Articular chondrocyte of knee joint (primary cell): ENCODE measurements at places on chromosomes 6 and 20. TPM values are rescaled to one million over a fixed set of nuclear protein-coding genes. Genes with fewer than 3 reads are reported as not detected.

PTCHD4 gene
- 0.13 and 0.54 TPM in 2 replicates for total RNA-seq

RNF144B gene
- 16.6 and 21.4 TPM in 2 replicates for total RNA-seq

TMEM14B gene
- 78.5 and 92.5 TPM in 2 replicates for total RNA-seq

RAD21L1 gene
- total RNA-seq: not detected in 2 replicates

PDE7B gene
- total RNA-seq: 25.7 and 32.8 TPM in 2 replicates

RBM24 gene
- total RNA-seq: 0.39 and 1.3 TPM in 2 replicates

OPN5 gene
- not detected in 2 replicates for total RNA-seq

PRL gene
- total RNA-seq: 0.11 TPM in 1 of 2 replicates, not detected in the other

PTCRA gene
- total RNA-seq: not detected in 2 replicates

C6orf132 gene
- total RNA-seq: 3.2 and 3.8 TPM in 2 replicates

SLC22A16 gene
- not detected in 2 replicates for total RNA-seq

EPHA7 gene
- not detected in 2 replicates for total RNA-seq

EYA2 gene
- total RNA-seq: 0.78 and 1.8 TPM in 2 replicates

DNMT3B gene
- total RNA-seq: 1.8 and 2.0 TPM in 2 replicates

OPRM1 gene
- not detected in 2 replicates for total RNA-seq

MICAL1 gene
- 45.2 and 59.6 TPM in 2 replicates for total RNA-seq

PARD6B gene
- total RNA-seq: 0.52 and 0.97 TPM in 2 replicates

CAP2 gene
- total RNA-seq: 18.5 and 23.0 TPM in 2 replicates

BTNL2 gene
- not detected in 2 replicates for total RNA-seq

ANKRD66 gene
- not detected in 2 replicates for total RNA-seq

RIPOR3 gene
- 0.76 and 0.78 TPM in 2 replicates for total RNA-seq

IMPG1 gene
- not detected in 2 replicates for total RNA-seq

C6orf62 gene
- 190 and 231 TPM in 2 replicates for total RNA-seq

LHFPL5 gene
- total RNA-seq: not detected in 2 replicates

KIF13A gene
- total RNA-seq: 81.5 and 108 TPM in 2 replicates

DDAH2 gene
- 76.2 and 84.3 TPM in 2 replicates for total RNA-seq

MTFR2 gene
- 2.0 and 3.1 TPM in 2 replicates for total RNA-seq

SIRPB1 gene
- total RNA-seq: not detected in 2 replicates

GABRR1 gene
- not detected in 2 replicates for total RNA-seq

MRPS10 gene
- 49.2 and 56.7 TPM in 2 replicates for total RNA-seq

GPSM3 gene
- total RNA-seq: 0.86 and 1.0 TPM in 2 replicates

TRIM31 gene
- not detected in 2 replicates for total RNA-seq

DDO gene
- total RNA-seq: 3.3 and 4.9 TPM in 2 replicates

FAM209A gene
- not detected in 2 replicates for total RNA-seq

DUSP15 gene
- total RNA-seq: 1.5 and 1.6 TPM in 2 replicates

CCN5 gene
- 21.1 and 76.7 TPM in 2 replicates for total RNA-seq

RHAG gene
- not detected in 2 replicates for total RNA-seq

SPATA25 gene
- 0.76 and 1.6 TPM in 2 replicates for total RNA-seq

HACE1 gene
- 17.2 and 19.5 TPM in 2 replicates for total RNA-seq

PGC gene
- total RNA-seq: not detected in 2 replicates

ACTL10 gene
- 1.7 and 2.1 TPM in 2 replicates for total RNA-seq

OR10C1 gene
- total RNA-seq: not detected in 2 replicates

MMP24 gene
- 1.4 TPM in 2 replicates for total RNA-seq

SPTLC3 gene
- 36.5 and 48.1 TPM in 2 replicates for total RNA-seq

BTN1A1 gene
- not detected in 2 replicates for total RNA-seq

HNF4A gene
- total RNA-seq: 0.11 TPM in 1 of 2 replicates, not detected in the other

GJA10 gene
- not detected in 2 replicates for total RNA-seq
